ENCODE measurements at places on chromosomes 5 and 9.

- DNase-seq: no peak
These were observed 172.7 kb upstream of the KLF9 start for GRCh38 chr9:70587201-70587600.

DNA sequence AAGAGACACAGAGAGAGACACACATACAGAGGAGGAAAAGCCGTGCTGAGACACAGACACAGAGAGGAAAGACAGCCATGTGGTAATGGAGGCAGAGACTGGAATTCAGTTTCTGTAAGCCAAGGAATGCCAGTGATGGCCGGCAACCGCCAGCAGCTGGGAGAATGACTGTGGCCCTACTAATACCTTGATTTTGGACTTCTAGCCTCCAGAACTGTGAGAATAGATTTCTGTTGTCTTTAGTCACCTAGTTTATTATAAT is 90.2 kb downstream of the TARS1 start:
- DNase-seq: no peak

- no peak for DNase-seq
These were observed 191.4 kb downstream of the CCDC171 start for GRCh38 chr9:15744196-15744595.

DNA sequence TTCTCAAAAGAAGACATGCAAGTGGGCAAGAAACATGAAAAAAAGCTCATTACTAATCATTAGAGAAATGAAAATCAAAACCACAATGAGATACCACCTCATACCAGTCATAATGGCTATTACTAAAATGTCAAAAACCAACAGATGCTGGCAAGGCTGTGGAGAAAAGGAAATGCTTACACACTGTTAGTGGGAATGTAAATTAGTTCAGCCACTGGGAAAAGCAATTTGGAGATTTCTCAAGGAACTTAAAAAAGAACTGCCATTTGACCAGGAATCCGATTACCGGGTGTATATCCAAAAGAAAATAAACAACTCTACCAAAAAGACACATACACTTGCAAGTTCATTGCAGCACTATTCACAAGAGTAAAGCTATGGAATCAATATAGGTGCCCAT is 595.4 kb upstream of the RIOK2 start:
- no peak for DNase-seq

DNA sequence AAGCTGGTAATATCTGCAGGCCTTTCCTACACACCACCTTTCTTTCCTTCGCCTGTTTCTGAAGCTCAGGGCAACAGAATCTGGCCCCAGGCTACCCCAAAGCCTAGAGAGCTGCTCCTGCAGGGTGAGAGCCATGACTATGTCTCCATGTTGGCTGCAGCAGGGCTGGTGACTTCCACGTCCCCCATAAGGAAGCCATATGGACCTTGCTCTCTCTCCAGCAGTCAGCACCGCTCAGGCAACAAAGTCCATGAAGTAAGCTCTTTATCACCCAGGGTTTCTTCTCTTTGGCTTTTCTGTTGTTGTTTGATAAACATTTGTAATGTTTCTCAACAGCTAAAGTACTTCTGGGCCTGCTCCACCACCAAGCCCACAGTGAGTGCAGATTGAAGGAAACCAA is 125.2 kb downstream of the SLIT3 start:
- no peak for DNase-seq

GRCh38 chr5:132962429-132963021 is 909 bp downstream of the AFF4 start:
- DNase-seq: peak; percentile 56

DNA sequence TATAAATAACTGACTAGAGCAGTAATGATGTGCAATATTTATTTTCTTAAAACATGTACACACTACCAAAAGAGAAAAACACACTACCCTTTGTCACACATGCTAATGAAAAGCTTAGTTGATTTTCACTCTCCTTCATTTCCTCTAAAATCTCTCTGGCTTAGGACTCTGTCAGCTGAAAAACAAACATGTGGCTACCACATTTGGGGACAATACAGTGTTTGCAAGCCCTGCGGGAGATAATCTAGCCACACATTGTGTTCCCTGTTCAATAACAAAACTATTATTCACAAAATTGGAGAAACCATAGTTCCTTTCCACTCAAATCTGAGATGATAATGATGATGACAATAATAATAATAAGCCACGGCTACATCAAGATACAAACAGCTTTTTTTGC is 3.5 kb upstream of the LOX start:
- DNase-seq: no peak

DNA sequence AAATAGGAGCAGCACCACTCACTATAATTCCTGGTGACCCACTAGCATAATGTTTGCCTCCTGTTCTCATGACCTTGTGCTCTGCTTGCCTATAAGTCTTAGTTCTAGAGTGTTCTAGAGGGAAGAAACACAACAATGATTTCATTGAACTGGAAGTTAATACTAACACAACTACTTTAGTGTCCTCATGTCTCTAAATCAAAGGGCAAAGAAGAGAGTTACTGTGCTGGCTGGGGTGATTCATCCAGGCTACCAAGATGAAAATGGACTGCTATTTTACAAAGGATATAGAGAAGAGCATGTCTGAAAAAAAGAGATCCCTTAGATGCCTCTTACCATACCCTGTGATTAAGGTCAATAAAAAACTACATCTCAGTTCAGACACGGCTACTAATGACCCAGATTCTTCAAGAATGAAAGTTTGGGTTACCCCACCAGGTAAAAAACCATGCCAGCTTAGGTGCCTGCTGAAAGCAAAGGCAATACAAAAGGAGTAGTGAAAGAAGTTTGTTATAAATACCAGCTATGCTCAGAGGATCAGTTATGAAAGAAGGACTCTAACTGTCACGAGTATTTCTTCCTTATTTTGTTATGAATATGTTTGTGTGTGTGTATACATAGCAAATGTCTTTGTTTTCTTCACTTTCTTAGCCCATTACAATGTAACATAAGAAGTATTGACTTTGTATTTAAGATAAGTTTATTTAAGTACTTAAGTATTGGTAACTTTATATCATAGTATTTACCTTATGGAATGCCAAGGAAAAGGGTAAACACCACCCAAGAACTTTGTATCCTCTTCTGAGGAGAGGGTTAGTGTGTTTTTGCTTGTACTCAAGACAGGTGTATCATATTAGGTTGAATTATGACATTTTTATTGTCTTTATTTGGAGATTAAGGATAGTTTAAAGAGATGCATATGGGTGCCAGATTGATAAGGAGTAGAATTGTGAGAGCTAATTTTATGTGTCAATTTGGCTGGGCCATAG is 314.1 kb upstream of the PTGER4 start:
- no peak for DNase-seq

DNA sequence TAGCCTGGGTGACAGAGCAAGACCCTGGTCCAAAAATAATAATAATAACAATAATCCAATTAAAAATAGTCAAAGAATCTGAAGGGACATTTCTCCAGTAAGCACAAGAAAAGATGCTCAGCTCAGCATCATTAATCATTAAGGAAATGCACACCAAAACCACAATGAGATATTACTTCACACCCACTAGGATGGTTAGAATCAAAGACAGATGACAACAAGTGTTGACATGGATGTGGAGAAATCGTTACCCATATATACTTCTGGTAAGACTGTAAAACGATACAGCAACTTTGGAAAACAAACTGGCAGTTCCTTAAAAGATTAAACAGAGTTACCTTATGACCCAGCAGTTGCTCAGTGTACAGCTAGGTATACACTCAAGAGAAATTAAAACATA is 5.3 kb upstream of the FANCG start:
- DNase-seq: no peak

Measured in SK-N-SH (cell line).